Activated CD8-positive, alpha-beta T cell treated with anti-CD3 and anti-CD28 coated beads, Interleukin-2, amount 10 ng/mL, durations not matched to agents 7 days and 5 days (primary cell): ENCODE measurements at places on chromosomes 7 and 10. TPM values are rescaled to one million over a fixed set of nuclear protein-coding genes. Genes with fewer than 3 reads are reported as not detected.

The BCCIP gene
- 66.0 TPM for total RNA-seq

The SLC39A12 gene
- total RNA-seq: not detected

The CPA2 gene
- not detected for total RNA-seq

The ITGA8 gene
- total RNA-seq: not detected

The ATRNL1 gene
- total RNA-seq: not detected

The KIAA1217 gene
- not detected for total RNA-seq

The PRSS37 gene
- not detected for total RNA-seq

The HOXA11 gene
- not detected for total RNA-seq

The FRMD4A gene
- 0.94 TPM for total RNA-seq

The SPDYE9 gene
- not detected for total RNA-seq

The FAM170B gene
- total RNA-seq: not detected

The UCN3 gene
- not detected for total RNA-seq

The CADPS2 gene
- total RNA-seq: not detected

The HOXA6 gene
- not detected for total RNA-seq
